RPMI7951 (cell line): ENCODE measurements at places on chromosomes 7 and 10. TPM values are rescaled to one million over a fixed set of nuclear protein-coding genes. Genes with fewer than 3 reads are reported as not detected.

A1CF gene
- not detected in 2 replicates for total RNA-seq

ACHE gene
- total RNA-seq, result not detected in 2 replicates

- DNase-seq, result no peak
These were observed 61.3 kb downstream of the COL13A1 start for GRCh38 chr10:69862882-69863530.

GRCh38 chr7:146242661-146243060, 126.1 kb downstream of the CNTNAP2 start:
- no peak for DNase-seq

DNA sequence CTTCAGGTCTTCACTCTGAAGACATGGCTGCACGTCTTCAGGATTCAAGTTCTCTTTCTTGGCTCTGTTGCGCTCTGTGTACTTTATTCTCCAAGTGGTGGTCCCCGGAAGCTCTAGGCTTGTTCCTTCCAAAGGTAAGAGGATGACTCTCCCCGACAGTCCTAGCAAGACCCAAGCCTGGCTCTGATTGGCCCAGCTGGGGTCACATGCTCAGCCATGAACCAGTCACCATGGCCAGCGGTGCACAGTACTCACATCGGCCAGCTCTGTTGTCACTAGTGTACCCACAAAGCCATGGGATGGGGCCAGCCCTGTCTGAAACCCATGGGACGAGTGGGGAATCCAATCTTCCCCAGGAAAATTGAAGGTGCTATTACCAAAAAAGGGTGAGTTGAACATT, 5.2 kb upstream of the C7orf33 start:
- no peak for DNase-seq

DNA sequence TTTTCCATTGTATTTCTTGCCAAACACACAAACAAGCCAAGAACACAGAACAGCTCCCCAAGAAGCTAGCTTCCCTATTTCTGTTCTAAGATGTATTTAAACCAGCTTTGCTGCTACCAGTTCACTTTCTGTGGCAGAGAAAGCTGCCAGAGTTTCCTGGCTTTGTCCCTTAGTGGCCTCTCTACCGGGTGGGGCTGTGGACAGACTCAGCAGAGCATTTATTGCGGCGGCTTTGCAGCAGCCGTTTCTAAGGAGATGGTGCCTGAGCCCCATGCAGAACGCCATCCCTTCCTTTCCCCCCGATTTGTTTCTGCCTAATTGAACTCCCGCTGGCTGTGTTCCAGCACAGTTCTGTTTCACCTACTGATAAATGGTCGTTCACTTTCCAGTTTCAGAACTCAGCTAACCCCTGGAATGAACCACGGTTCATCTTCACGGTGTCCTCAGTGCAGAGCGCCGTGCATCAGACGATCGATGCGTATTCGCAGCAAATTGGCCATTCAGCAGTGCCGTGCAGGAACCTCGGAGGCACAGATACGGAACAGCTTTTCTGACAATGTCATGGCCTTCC, 33.8 kb upstream of the SFMBT2 start:
- no peak for DNase-seq

OLAH gene
- not detected in 2 replicates for total RNA-seq

ARHGEF5 gene
- total RNA-seq, result 1.1 and 1.4 TPM in 2 replicates

- no peak for DNase-seq
These were observed 102.3 kb downstream of the KLF6 start for GRCh38 chr10:3682745-3683144.
